ENCODE measurements at places on chromosomes 16 and 17.
A peak's percentile ranks its signal among the peaks of the same experiment; 100 is the strongest.

DNA sequence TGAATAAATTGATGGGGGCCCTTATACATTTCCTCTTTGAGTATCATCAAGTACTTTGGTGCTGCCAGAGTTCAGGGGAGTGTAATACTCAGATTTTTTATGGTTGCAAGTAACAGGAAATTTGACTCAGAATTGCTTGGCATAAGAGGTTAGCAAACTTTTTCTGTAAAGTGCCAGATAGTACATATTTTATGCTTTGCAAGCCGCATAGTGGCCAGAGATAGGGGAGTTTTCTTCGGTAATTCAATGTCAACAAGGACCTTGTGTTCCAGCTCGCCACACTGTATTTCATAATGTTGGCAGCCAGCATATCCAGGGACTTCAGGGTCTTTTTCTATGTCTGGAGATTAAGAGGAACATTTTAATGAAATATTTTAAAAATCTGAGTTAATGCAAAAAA, 51.0 kb upstream of the MARCHF10 start:
- no peak for DNase-seq

- no peak for DNase-seq
Observed at GRCh38 chr17:45893725-45894021, 681 bp upstream of the MAPT start.

- DNase-seq: no peak
Observed at GRCh38 chr17:27545562-27546229, 85.3 kb upstream of the LGALS9 start.

DNA sequence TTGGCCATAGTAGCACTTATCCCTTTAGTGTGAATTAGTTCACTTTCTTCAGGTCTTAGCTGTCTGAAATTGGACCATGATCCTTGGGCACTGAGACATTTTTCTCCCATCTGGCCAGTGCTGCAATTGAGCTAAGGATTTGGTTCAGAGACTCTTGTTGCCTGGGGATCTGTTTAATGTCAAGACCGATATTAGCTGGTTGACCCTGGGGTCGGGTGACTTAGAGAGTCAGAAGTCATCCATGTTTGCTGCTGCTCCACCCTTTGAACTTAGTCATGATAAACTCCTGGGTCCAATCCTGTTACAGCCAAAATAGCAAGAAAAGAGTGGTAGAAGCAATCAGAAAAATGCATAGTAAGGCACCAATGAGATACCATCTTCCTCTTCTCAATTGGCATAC, 45.8 kb upstream of the TOX3 start:
- DNase-seq: no peak

DNA sequence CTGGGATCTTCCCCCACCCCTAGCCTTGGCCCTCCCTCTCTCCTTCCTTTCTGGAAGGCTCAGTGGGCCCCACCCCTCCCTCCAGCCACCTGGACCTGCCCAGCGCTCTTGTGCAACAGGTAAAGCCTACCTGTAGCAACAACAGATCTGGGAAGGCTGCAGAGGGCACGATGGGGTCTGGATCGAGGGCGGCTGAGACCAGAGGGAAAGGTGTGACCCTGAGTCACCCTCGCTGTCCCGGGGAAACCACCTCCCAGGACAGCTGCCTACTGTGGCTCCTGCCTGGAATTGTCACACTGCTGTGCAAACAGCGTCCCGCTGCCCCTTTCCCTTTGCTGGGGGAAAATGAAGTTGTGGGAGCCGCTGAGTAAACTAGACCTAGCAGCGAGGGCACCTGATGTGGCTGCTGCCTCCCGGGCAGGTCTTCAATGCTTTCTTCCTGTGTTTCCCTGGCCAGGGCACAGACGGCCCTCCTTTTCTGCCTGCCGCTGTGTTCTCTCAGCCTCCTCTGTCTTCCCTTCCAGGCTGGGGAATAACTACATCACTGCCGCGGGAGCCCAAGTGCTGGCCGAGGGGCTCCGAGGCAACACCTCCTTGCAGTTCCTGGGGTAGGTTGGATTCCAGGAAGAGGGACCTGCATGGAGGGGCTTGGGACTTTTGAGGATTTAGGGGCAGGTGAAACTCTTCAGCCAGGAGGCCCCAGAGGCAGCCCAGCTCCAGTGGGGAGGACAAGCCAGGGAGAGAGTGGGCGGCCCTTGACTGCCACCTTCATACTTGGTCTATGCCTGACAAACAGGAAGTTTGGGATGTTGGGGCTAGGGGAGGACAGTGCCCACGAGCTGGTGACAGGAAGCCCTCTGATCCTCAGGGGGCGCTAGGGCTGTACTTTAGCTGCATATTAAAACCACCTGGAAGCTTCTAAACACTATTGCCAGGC, 22.2 kb upstream of the CYLD start:
- peak; percentile 29 for DNase-seq

Measured in naive thymus-derived CD8-positive, alpha-beta T cell (primary cell).